Activated CD8-positive, alpha-beta memory T cell treated with anti-CD3 and anti-CD28 coated beads, Interleukin-2, amount 50 U/mL, for 48 hours (primary cell): ENCODE measurements at places on chromosomes 2 and 18.

GRCh38 chr18:10289951-10290637 is 164.3 kb upstream of the APCDD1 start:
- no peak for DNase-seq

DNA sequence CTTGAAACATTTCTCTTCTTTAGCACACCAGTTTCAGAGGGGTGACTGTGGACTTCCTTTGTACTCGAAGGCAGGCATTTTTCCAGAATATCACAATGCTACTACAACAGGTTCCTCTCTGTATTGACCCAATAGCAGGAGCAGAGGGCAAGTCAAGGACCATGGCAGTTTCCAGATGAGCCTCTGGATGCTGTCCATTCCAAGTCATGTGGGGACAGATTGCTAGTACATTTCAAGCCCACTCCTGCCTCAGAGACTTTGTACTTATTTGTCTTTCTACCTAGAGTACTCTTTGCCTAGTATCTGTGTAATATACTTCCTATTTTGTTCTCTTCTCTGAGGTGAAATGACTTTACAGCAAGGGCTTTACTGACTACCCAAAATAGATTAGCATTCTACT is 373.9 kb downstream of the PIK3C3 start:
- DNase-seq = no peak

- DNase-seq = no peak
These were observed 88.5 kb downstream of the FIGN start for GRCh38 chr2:163647300-163647699.

- DNase-seq = no peak
These were observed 27.3 kb downstream of the PDIA6 start for GRCh38 chr2:10785260-10785659.

DNA sequence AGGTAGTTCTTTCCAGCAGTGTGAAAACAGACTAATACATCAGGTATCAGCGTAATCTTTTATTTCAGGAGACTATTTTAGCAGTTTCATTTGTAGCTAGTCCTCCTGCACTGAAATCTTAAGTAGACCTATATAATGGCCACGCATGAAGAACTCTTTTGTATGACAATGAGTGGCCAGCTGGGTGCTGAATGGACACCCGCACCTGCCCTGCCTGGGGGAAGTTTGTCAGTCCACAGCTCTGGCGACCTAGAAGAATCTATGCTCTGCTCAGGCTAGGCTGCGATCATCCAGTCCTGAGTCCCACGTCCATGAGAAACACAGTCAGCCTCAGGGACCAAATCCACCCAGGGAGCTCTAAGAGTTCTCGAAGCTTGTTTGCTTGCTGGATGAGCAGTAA is 709.2 kb upstream of the ID2 start:
- no peak for DNase-seq

- peak; percentile 69 for DNase-seq
These were observed 118.0 kb downstream of the PLB1 start for GRCh38 chr2:28613633-28614501.

- no peak for DNase-seq
These were observed 6.2 kb downstream of the PRKD3 start for GRCh38 chr2:37318401-37318800.

DNA sequence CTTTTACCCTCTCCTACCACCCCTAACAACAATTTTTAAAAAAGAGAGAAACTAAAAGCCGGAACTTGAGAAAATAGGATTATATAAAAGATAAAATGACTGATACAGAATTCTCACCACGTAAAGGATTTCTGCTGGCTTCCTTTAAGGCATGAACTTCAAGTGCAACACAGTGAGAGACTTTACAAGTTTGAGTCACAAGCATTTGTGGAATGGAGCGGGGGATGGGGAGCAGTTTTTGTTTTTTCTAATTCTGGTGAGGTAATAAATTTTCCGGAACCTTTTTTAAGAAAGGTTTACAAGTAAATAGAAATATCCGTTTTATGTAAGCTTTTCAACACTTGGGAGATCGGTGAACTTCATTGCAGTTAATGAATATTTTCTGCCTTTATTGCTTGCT is 1.8 kb upstream of the CDH2 start:
- no peak for DNase-seq

- DNase-seq = no peak
These were observed 117.0 kb upstream of the RIOK3 start for GRCh38 chr18:23336101-23336500.

GRCh38 chr2:110107092-110108079 is 8.2 kb downstream of the MALL start:
- no peak for DNase-seq

DNA sequence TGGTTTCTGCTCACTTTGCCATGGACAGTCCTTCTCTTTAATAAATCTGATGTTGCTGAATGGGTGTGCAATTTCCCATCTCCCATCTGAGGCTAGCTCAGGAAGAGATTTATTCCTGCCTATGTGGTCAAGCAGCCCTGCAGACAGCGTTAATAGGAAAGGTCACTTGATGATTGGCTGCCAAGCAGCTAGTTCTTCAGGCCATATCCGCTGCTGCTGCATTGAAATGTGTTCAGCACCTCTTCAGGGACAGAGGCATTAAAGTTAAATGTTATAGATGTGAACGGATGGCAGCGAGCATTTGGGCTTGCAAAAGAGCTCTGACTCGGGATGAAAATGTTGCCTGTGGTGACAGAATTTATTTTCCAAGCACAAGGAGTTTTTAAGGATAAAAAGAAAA is 474.2 kb downstream of the PIK3C3 start:
- no peak for DNase-seq

DNA sequence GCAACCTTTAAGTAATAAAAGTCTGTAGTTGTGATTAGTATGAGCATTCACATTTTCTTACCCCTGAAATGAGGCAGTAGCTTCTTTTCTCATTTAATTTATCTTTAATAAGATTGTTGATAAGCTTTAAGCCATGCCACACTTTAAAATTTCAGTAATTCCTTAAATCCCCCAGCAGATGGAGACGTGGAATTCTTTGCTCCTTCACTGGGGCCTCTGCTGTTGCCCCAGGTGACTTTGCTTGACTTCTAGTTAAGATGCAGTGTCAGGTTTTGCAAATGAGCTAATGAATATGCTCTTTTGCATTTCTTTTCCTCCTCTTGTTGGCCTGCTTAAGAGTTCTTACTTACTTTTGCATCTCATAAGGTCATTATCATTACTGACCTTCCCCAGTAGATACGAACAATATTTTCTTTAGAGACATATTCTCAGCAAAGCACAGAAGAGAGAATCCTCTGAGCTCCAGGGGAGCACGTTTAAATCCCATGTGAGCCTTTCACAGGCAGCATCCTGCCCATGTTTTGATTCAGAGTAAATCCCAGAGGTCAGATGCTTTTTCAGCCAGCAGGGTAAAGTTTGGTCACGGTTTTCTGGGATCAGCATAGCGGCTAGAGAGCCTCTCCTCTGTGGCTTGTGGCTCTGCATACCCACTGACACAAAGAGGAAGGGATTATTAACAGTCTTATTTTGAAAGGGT is 222.9 kb downstream of the PTPRM start:
- no peak for DNase-seq

DNA sequence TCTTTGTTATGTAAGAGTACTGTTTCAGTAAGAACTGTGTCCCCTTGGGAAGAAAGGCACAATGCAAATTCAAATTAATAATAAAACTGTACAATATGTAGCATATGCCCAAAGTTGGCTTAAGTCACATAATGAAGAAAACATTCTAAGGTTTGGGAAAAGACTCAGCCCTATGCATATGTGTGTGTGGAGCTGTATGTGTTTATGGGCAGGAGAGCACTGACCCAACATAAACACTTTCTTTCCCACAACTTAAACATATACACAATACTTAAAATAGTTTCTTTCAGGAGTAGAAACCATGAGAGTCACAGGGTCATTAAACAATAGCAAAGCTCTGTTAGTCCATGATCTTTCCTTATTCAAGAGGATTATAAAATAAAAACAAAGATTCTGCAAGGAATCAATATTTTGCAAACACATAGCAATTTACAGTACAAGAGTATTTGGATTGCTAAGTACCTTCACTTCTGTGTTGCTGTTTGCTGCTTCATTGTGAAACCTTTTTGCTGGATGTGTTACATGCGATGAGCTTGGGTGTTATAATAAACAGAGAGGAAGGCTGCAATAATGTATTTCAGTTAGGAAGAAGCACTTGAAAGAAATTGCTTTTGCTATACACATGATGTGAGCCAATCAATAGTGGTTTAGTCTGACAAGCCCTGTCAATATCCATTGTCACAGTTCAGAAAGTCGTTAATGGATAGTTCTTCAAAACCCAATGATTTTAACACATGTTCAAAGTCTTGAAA is 347.3 kb downstream of the ARHGAP15 start:
- DNase-seq = no peak

GRCh38 chr2:67626656-67627055 is 229.5 kb downstream of the ETAA1 start:
- DNase-seq = no peak

GRCh38 chr2:237486334-237486818 is 675 bp upstream of the MLPH start:
- no peak for DNase-seq

GRCh38 chr2:174602745-174603144 is 5.1 kb upstream of the WIPF1 start:
- DNase-seq = no peak

DNA sequence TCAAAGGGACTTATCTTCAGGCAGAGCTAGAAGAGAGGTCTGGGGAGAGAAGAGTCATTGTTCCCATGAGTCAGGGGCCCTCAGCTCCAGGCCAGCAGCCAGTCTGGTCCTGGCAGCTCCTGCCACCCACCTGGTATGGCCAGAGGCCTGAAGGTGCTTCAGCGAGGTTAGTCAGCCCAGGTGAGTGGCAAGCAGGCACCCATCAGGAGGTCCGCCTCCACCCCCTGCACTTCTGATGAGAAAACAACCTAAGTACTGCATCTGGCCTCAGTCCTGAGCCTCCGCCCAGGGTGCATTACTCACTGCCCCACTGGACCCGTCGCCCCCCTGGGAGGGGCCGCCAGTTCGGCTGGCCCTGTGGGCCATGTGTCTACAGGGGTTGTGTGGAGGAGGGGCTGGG is 130.2 kb downstream of the INHBB start:
- DNase-seq = no peak

- no peak for DNase-seq
These were observed 14.3 kb downstream of the EPB41L3 start for GRCh38 chr18:5529471-5529870.

- DNase-seq = no peak
These were observed 67.2 kb downstream of the VIL1 start for GRCh38 chr2:218485986-218486667.

DNA sequence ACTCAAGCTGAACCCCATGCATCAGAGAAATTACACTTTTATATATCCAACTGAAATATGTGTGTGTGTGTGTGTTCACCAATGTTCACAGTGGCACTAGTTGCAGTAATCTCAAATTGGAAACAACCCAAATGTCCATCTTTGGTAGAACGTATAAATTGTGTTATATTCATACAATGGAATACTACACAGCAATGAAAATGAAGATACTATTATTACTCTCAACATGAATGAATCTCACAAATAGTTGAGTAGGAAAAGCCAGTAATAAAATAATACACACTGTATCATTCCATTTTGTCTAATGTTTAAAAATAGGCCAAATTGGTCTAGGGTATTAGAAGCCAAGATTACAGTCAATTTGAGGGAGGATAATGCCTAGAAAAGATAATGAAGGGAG is 48.0 kb upstream of the NFE2L2 start:
- DNase-seq = no peak

DNA sequence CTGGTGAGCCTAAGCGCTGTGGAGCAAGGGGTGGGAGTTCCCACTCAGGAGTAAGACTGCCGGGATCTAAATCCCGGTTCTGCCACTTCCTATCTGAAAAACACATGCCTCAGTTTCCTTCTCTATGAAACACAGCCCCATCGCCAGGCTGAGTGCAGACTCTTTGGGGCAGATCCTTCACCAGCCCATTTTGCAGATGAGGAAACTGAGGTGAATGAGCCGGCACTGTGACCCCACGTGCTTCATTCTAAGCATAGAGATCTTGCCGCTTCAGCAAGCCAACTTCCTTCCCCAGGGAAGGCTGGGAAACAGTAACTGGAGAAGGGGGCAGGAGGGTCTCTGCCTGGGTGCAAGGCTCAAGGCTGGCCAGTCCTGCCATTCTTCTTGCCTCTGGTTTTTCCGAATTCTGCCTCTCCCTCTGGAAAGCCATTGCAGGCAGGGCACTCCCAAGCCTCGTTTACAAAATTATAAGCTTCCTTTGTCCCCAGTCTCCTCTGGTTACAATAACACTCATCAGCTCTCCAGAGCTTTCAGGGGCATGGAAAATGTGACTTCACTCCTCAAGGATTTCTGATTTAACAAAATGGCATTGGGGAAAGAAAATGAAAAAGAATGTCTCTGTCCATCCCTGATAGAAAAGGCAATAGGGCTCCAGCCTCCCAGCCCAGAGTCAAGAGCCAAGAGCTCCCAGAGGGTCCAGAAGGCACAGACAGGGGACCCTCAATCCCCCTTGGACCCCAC is 249.2 kb downstream of the TNS1 start:
- no peak for DNase-seq
